ENCODE measurements at places on chromosomes 1 and 21. TPM values are rescaled to one million over a fixed set of nuclear protein-coding genes. Genes with fewer than 3 reads are reported as not detected.

TMEM200B gene
- total RNA-seq, result 18.5 TPM

GRCh38 chr1:117179471-117179870 is 31.3 kb downstream of the VTCN1 start:
- no peak overlapping the region for H3K4me3 ChIP-seq
- H3K36me3 ChIP-seq, result no peaks in the 10 kb centered on the region
- DNase-seq, result no peak
- H3K27ac ChIP-seq, result no peak overlapping the region
- H3K4me1 ChIP-seq, result no peaks in the 10 kb centered on the region
- H3K27me3 ChIP-seq, result no peaks in the 10 kb centered on the region

- no peak for DNase-seq
- H3K4me1 ChIP-seq, result no peaks in the 10 kb centered on the region
- H3K36me3 ChIP-seq, result no peaks in the 10 kb centered on the region
- H3K27ac ChIP-seq, result no peak overlapping the region
These were observed 6.7 kb upstream of the CD55 start for GRCh38 chr1:207314816-207315215.

DNA sequence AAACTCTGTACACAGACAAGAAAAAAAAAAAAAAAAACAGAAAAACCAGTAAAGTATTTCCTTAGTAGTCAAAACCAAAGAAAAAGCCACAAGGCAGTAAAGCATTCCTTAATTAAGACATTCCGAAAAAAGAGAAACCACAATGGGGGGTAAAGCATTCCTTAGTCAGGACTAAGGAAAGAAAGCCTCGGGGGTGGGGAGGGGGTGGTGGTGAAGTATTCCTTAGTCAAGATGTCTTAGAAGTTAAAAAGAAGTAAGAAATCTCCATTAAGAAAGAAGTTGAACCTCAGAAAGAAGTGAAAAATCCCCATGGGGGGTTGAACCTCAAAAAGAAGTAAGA is 28.2 kb upstream of the FMO1 start:
- peaks cover 49% of the 10 kb centered on the region for H3K4me1 ChIP-seq
- peak overlapping the region; percentile 90 for H3K27ac ChIP-seq
- DNase-seq, result no peak
